ENCODE measurements at places on chromosomes 1 and 21.
A peak's percentile ranks its signal among the peaks of the same experiment; 100 is the strongest.

GRCh38 chr21:42582787-42583476 is 69.3 kb downstream of the SLC37A1 start:
- no peaks in the 10 kb centered on the region for H3K4me1 ChIP-seq
- no peak overlapping the region for H3K27ac ChIP-seq
- H3K4me3 ChIP-seq = no peak overlapping the region
- H3K36me3 ChIP-seq = no peaks in the 10 kb centered on the region

DNA sequence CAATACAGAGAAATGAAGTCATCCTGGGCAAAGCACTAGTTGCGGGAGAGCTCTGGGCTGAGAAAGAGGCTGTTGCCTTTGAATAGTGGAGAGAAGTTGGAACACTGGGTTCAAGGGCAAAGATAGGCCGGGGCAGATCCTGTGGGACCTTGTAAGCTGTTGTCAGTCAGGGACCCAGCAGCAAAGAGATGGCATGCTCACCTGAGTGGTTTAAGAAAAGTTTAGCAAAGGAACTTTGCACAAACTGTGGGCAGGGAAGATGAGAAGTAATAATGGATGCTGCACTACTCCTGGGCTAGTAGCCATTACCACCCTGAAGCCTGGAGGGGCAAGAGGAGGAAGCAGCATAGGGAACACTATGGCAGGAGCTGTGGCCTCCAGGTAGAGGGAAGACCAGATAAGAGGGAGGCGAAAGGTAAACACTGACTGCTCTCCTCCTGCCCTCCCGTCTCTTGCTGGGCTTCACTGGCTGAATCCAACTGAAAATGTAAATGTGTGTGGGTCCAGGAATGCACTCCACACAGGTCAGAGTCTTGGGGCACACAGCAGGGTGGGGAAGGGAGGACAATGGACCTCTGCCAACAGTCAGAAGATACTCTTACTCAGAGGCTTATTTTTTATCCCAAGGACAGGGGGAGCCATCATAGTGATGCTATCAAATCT is 129.2 kb downstream of the PLPP3 start:
- H3K4me3 ChIP-seq = no peak overlapping the region
- DNase-seq = no peak
- H3K36me3 ChIP-seq = no peaks in the 10 kb centered on the region
- H3K4me1 ChIP-seq = no peaks in the 10 kb centered on the region

GRCh38 chr1:119410961-119411360 is 4.0 kb upstream of the HSD3B2 start:
- H3K27me3 ChIP-seq = no peaks in the 10 kb centered on the region
- no peaks in the 10 kb centered on the region for H3K4me1 ChIP-seq
- H3K36me3 ChIP-seq = no peaks in the 10 kb centered on the region
- H3K27ac ChIP-seq = no peak overlapping the region
- DNase-seq = no peak

- no peaks in the 10 kb centered on the region for H3K36me3 ChIP-seq
- H3K27ac ChIP-seq = no peak overlapping the region
- no peak overlapping the region for H3K4me3 ChIP-seq
- H3K4me1 ChIP-seq = peaks cover 13% of the 10 kb centered on the region
- no peaks in the 10 kb centered on the region for H3K27me3 ChIP-seq
Measured at GRCh38 chr21:39016740-39017315, 166.4 kb downstream of the PSMG1 start.

- H3K4me1 ChIP-seq = no peaks in the 10 kb centered on the region
- H3K36me3 ChIP-seq = no peaks in the 10 kb centered on the region
- H3K27ac ChIP-seq = no peak overlapping the region
- no peak for DNase-seq
- no peak overlapping the region for H3K4me3 ChIP-seq
- H3K27me3 ChIP-seq = no peaks in the 10 kb centered on the region
Measured at GRCh38 chr1:71920556-71920955, 361.8 kb downstream of the NEGR1 start.

GRCh38 chr1:181777812-181778211 is 283.7 kb downstream of the ZNF648 start:
- no peaks in the 10 kb centered on the region for H3K36me3 ChIP-seq
- no peaks in the 10 kb centered on the region for H3K4me1 ChIP-seq
- no peak for DNase-seq
- no peak overlapping the region for H3K4me3 ChIP-seq

- no peaks in the 10 kb centered on the region for H3K4me1 ChIP-seq
- no peak for DNase-seq
- no peaks in the 10 kb centered on the region for H3K36me3 ChIP-seq
Measured at GRCh38 chr1:3541936-3542335, 69.4 kb downstream of the MEGF6 start.

- H3K27me3 ChIP-seq = peaks cover 8% of the 10 kb centered on the region
- DNase-seq = no peak
- no peak overlapping the region for H3K27ac ChIP-seq
- H3K4me1 ChIP-seq = no peaks in the 10 kb centered on the region
Measured at GRCh38 chr1:148161053-148161901, 9.2 kb upstream of the NBPF11 start.

DNA sequence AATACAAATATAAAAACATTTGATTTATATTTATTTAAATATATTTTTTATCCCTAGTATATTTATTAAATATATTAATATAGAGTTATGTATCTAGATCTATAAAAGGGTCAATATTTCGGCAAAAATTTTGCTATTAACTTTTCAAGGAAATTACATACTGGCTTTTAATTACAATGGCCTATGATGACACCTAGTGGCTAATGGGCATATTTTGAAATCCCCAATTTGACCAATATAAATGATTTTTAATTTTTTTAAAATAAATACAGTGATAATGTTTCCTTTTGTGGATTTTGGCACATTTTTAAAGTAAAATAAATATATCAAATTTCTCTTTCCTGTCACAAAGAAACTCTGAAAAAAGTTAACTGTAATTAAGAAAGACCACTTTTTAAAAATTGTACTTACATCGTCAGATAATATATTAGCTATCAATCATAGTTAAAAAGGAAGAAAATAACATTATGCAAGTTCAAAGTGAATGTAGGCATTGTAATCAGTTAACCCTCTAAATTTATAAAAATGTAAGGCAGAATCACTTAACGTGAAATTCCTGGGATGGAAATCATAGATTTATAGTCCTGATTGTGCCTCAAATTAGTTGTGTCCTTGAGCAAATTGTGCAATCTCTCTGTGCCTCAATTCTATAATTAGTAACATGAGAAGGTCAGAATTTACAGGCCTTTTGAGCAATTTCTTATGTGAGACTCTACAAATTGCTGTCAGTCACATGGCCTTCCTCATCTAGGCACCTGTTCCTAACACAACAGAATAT is 25.6 kb upstream of the RGS13 start:
- no peaks in the 10 kb centered on the region for H3K27me3 ChIP-seq
- no peak overlapping the region for H3K4me3 ChIP-seq
- H3K36me3 ChIP-seq = no peaks in the 10 kb centered on the region
- peaks cover 14% of the 10 kb centered on the region for H3K4me1 ChIP-seq
- peak; percentile 70 for DNase-seq

GRCh38 chr1:18948048-18948912 is 8.2 kb downstream of the IFFO2 start:
- H3K36me3 ChIP-seq = peaks cover 5% of the 10 kb centered on the region
- no peak overlapping the region for H3K4me3 ChIP-seq

DNA sequence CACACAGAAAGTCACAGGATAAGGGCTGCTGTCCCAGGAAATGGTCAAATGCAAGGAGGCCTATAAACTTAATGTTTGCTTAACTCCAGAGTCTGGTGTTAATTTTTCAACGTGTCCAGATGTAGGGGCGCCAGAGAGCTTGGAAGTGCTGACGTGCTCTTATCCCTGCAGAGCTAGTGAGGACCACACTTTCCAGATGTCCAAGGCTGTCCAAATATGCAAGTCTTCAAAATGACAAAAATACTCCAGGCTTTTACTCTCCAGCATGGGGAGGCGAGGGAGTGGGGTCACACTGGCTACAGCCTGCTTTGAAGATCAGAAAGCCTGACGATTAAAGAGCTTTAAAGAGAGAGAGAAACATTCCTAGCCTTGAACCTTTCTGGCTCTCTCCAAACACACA is 57.6 kb downstream of the ABCA4 start:
- H3K4me3 ChIP-seq = no peak overlapping the region
- H3K4me1 ChIP-seq = no peaks in the 10 kb centered on the region
- DNase-seq = no peak
- H3K27ac ChIP-seq = no peak overlapping the region
- H3K36me3 ChIP-seq = no peaks in the 10 kb centered on the region
- H3K27me3 ChIP-seq = no peaks in the 10 kb centered on the region

DNA sequence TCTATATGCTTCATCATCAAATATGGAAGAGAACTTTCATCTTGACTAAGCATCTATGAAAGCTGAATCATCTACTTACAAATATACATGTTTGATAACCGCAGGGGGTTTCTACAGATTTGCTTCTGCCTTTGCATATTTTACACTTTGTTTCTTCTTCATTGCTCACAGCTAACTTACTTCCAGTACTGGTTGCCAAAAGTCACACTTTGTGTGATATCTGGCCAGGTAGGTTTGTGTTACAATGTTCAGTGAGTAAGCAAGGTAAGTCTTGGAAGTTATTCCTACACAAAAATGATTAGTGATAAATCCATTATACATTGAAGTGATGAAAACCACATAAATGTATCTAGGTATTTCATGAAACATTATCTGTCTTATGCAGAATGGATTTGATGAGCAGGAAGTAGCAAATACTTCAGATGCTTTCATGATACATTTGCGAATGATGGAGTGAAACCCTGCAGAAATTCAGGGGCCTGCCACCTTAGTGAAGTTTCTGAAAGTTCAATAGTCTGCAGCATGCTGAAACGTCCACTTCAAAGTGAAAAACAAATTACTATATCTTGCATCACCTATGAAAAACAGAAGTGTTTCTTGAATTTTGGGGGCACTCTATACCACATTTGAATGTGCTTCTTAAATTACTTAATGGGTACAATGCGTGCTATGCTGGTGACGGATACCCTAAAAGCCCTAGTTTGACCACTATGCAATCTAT is 187.3 kb downstream of the ATP6V1G3 start:
- H3K36me3 ChIP-seq = no peaks in the 10 kb centered on the region
- H3K27ac ChIP-seq = no peak overlapping the region
- no peaks in the 10 kb centered on the region for H3K27me3 ChIP-seq

DNA sequence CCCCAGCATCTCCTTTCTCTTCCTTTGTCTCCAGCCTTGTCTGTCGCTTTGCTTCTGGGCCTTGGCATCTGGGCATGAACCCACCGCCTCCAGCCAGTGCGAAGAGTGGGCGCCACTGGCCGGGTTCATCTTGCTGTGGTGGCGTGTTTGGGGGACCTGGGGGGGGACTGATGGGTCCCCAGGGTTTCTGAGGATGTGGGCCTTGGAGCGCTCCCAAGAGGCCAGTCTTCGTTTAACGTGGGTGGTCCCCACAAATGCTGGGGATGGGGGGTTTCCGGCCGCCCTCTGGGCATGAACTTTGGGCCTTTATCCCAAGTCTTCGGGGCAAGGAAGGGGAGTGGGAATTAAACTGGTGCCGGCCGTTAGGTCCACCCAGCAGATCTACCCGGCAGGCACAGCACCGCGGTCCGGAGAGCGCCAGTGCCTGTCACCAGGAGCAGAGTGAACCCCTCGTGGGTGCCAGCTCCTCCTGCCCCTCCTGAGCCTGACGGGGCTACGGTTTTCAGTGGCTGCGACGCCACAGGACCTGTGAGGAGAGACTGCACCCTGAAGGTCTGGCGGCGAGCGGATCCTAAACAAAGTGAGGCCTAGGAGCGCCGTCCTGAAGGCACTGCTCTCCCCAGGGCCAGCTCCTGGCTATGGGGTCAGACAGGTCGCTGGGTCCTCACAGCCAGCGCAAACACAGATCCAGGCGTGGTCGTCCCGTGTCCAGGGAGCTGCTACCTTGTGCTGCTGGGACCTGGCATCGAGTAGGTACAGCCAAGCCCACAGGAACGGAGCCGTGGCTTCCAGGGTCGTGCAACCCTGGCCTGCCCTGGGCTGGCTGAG is 12.1 kb upstream of the C1orf174 start:
- H3K4me3 ChIP-seq = no peak overlapping the region
- H3K27ac ChIP-seq = no peak overlapping the region
- peaks cover 8% of the 10 kb centered on the region for H3K4me1 ChIP-seq

DNA sequence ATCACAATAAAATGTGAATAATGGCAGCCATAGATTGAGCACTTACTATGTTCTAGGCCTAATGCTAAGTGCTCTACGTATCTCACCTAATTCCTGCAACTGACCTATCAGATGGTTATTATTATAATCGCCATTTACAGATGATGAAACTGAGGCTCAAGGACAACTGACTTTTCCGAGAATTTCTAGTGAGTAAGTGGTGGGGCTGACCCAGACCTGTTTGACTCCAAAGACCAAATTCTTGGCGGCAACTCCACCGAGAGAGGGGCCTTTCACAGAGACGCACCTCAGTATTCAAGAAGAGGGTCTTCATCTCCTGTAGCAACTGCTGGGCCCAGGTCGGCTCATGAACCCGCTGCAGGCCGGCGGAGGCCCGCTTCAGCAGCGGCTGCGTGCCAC is 573 bp downstream of the TMEM234 start:
- peak overlapping the region; percentile 82 for H3K27ac ChIP-seq
- H3K4me1 ChIP-seq = peaks cover 30% of the 10 kb centered on the region
- DNase-seq = no peak
- H3K36me3 ChIP-seq = peaks cover 34% of the 10 kb centered on the region
- H3K27me3 ChIP-seq = no peaks in the 10 kb centered on the region

GRCh38 chr1:101239095-101240040 is 2.5 kb downstream of the S1PR1 start:
- H3K4me1 ChIP-seq = peaks cover 43% of the 10 kb centered on the region
- H3K27me3 ChIP-seq = no peaks in the 10 kb centered on the region
- H3K27ac ChIP-seq = peak overlapping the region; percentile 60
- peak; percentile 84 for DNase-seq

- no peaks in the 10 kb centered on the region for H3K27me3 ChIP-seq
- H3K4me3 ChIP-seq = no peak overlapping the region
- no peak for DNase-seq
Measured at GRCh38 chr1:235859789-235860188, 6.9 kb downstream of the LYST start.

DNA sequence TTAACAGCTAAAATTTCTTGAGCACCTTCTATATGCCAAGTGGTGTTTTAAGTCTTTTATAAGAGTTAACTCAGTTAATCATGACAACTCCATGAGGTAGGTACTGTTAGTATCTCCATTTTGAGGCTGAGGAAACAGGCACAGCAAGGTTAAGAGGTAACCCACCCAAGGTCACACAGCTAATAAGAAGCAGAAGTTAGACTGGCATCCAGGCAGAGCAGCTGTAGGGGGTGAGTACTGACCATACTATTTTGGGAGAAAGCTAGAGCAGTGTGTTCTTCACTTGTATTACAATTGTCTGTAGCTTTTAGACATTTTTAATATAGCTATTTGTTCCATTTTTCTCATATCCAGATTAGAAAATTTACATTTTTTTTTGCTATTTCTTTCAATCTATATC is 4.8 kb downstream of the ATP6V1G3 start:
- H3K4me1 ChIP-seq = peaks cover 7% of the 10 kb centered on the region
- no peak overlapping the region for H3K4me3 ChIP-seq
- DNase-seq = no peak
- H3K36me3 ChIP-seq = no peaks in the 10 kb centered on the region

- peak; percentile 80 for DNase-seq
- H3K4me3 ChIP-seq = no peak overlapping the region
- H3K27ac ChIP-seq = no peak overlapping the region
- H3K27me3 ChIP-seq = no peaks in the 10 kb centered on the region
Measured at GRCh38 chr21:34630536-34631143, 15.7 kb upstream of the RCAN1 start.

All from natural killer cell (primary cell).